ENCODE measurements at places on chromosomes 12 and 14.

- no peak for DNase-seq
Measured at GRCh38 chr14:73381380-73382013, 76.8 kb downstream of the NUMB start.

DNA sequence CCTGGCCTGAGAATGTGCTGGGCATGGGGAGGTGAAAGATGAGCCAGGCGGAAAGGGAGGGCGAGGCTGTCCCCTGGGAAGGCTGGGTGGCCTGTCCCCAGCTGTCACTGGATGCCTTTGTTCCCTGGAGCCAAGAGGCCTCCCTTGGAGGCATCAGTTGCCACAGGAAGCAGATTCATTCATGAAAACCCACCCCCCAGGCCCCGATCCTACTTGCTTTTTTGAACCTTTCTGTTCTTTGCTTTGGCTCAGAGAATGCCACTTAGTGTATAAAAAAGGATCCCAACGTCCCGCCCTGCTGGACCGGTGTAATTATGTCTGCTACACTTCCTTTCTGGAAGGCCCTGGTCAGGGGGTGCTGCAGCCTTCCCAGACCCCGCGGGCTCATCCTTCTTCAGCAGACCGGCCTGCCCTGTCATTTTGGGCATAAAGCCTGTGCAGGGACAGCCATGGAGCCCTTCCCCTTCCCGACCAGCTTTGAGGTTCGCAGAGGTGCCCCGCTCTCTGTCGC is 220.2 kb downstream of the SLC41A2 start:
- DNase-seq: peak; percentile 39

DNA sequence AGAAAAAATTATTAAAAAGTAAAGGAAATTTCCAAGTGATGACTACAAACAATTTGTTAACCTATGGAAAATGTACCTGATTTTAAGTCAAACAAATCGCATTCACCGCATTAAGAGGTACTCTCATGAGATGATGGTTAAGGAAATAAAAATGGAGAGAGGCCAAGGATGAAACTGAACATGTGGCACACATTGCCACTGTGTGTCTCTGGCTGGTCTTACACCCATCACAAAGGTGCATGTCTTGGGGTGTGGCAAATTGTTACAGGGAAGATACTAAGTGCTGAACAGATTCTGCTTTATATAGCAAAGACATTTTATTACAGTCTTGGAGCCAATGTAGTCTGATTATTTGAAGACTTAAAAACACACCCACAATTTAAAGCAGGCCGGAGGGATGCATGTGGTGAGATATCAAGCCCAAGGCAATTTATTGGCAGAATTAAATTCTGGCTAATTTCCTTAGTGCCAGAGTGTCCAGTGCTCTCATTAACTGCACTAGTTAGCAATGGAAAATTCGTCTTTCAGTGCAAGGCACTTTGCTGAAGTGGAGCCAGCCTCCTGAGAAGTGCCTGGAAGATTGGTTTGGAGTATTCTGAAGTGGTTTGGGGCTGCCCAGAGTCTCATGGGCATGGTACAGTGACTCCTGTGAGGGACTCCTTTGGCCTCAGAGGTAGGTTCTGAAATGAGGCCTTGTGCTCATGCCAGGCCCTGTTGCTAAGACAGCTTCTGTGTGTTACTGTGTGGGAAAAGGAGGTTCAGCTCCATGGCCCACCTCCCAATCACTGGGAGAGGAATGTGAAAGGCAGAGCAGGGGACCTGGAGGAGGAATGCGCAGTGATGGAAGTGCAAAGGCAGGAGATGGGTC is 166.9 kb downstream of the BRMS1L start:
- no peak for DNase-seq

DNA sequence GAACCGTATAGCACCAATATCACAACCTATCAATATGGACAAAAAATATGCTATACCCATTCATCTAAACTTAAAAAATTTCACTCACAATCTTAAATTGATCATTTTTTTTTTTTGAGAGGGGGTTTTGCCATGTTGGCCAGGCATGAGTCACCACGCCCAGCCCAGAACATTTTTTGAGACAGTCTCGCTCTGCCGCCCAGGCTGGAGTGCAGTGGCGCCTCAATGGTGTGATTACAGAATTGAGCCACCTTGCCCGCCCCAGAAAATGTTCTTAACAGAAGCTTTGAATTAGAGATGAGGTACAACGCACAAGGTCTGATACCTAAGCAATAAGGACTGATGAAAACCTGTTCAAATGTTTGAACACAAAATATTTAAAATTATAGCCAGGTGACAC is 15.8 kb upstream of the ATP5F1B start:
- no peak for DNase-seq

DNA sequence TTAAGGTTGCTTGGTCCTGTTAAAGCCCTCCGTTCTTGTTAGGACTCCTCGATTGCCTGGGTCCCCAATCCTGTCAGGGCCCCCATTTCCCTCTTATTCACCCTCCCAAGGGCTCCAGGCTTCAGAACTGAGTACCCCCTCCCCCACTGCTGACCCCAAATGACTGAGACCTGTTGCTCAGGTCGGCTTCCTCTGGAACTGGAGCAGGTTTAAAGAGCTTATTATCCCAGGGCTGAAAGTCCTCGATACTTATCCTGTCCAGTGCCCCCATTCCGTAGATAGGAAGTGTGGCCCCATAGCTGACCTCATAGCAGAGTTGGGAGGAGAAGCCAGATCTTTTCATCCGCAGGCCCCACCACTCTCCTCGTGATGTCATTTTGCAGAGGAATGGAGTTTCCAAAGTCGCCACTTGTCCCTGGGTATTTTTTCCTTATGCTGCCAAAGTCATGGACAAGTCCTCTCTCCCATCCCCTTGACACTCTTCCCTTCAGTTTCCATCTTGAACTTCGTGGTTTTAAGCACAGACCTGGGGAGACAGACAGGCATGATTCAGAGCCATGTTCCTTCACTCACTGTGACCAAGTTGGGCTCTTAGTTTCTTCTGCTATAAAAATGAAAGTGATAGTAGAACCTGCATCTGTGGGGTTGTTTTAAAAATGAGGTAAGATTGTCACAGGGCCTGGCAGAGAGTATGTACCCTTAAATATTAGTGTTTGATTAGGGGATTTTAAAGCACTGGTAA is 1.2 kb downstream of the USP30 start:
- DNase-seq: no peak

DNA sequence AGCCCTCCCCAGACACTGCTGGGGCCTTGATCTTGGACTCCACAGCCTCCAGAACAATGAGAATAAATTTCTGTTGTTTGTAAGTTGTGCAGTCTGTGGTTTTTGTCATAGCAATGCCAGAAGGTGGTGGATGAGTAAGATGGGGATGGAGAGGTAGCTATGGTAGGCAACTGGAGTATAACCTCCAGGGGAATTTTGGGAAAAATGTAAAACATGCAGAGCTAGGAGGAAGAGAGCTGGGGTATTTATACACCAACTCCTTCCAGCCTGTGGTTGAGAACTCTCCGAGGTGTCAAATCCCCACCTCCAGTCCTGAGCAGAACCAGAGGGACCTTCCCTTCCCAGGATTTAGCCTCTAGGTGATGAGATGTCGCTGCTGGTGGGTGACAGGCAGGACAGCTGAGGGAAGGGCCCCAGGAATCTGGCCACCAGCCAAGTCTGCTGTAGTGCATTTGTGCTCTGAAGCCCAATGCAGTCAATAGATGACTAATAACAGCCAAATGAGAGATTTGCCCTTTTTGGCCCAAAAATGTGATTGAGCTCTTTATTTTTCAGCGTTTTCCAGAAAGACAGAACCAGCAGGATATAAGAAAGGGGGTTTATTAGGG is 19.1 kb upstream of the CEP170B start:
- DNase-seq: no peak

- peak; percentile 84 for DNase-seq
Measured at GRCh38 chr12:119902084-119902509, 25.0 kb upstream of the CIT start.

DNA sequence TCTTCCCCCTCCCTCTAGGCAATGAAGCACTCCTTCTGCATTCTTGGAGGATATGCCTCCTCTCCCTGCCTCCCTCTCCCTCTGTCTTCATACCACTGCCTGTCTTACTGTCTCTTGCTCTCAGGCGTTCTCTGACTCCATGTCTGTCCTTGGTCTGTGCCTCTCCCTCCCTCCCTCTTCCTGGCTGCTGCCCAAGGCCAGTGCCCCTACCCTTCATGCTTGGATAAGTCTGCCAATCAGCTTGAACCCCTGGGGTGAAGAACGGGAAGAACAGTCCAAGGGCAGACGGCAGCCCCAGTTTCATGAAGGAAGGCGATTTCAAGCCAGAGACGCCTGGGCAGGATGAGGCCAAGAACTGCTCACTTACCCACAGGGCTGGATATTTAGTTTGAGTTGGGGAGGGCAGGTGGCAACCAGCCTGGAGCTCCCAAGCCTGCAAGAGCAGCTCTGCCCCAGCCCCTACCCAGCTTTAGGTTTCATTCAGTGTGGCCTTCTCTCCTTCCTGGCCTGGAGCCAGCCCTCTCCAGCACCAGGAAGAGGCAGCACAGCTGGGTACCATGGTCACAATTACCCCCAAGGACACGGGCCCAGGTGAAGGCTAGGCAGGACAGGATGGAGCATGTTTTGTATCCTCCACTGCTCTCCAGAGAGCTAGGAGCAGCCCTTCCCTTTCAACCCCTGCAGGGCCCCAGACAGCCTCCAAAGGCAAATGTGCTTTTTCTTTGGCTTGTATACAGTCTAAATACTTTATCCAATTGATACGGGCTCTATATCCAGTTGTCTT is 35.8 kb upstream of the LTBP2 start:
- DNase-seq: peak; percentile 14

DNA sequence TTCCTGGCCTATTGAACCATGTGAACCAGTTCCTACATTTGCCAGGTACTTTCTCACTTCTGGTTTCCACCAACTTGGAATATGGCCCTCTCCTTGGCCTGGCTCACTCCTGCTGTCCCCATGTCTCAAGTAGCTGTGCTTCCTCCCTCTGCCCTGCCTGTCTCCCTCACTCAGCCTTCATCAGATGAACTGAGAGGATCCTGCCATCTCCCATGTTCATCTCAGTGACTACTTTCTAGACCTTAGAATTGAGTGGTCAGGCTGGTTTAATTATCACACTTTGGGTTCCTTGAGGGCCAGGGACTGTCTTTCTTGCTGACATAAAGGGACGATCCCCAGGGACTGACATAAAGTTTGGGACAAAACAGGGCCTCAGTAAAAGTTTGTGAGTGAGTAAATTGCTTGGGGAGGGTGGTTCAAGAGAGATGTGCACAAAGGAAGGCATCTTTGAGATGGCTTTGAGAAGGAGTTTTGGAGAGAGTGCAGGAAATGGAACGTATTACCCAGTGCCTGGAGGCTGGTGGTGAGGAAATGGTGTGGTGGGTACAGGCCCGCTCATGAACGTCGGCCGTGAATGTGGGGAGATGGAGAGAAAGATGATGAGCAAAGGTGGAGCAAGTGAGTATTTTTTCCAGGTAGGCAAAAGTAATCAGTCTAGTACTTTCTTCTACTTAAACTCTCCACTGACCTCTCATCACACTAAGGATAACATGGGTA is 20.8 kb downstream of the DYRK2 start:
- DNase-seq: no peak

- DNase-seq: no peak
Measured at GRCh38 chr14:50018201-50018932, 98.0 kb downstream of the VCPKMT start.

- DNase-seq: peak; percentile 91
Measured at GRCh38 chr12:113479590-113480335, 8.1 kb upstream of the LHX5 start.

- DNase-seq: no peak
Measured at GRCh38 chr12:4829793-4830162, 79.9 kb upstream of the KCNA1 start.

GRCh38 chr12:130954544-130954831 is 781 bp downstream of the ADGRD1 start:
- DNase-seq: no peak

- DNase-seq: no peak
Measured at GRCh38 chr14:65414961-65415589, 2.5 kb downstream of the FUT8 start.

DNA sequence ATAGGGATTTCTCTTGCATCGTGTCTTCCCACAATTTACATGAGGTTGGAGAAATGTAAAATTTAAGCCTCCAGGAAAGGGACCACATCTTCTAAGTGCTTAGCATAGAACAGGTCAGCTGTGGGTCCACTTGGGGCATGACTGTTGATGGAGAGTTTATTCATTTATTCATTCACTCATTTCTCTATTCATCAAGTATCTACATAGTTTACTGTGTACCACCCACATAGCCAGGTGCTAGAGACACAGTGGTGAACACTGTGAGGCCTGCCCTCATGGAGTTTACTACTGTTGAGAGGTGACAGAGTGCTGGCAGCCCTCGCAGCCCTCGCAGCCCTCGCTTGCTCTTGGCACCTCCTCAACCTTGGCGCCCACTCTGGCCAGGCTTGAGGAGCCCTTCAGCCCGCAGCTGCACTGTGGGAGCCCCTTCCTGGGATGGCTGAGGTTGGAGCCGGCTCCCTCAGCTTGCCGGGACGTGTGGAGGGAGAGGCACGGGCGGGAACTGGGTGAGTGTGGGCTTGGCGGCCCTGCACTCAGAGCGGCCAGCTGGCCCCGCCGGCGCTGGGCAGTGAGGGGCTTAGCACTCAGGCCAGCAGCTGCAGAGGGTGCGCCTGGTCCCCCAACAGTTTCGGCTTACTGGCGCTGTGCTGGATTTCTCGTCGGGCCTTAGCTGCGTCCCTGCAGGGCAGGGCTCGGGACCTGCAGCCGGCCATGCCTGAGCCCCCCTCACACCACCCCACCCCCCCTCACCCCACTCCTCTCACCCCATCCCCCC is 1.7 kb upstream of the JPH4 start:
- no peak for DNase-seq

DNA sequence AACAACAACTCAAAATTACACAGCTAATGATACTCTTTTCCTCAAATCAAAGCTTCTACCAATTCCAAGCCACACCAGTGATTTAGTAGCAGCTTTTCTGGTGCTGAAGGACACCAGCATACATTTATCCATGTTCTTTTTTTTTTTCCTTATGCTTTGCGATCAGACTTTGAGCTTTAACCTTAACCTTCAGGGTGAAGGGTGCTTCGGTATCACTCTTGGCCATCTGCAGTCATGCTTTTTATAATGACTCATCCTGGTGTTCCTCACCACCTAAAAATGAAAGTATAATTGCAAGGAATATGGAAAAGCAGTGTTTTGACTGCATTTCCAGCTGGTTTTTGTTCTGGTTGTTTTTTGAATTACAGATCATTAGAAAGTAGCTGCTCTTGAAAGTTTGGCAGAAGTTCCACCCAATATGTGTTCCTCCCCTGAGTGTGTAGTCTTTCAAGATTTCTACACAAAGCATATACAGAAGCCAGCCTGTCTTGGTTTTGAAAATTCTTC is 1.3 kb upstream of the SLC41A2 start:
- no peak for DNase-seq

DNA sequence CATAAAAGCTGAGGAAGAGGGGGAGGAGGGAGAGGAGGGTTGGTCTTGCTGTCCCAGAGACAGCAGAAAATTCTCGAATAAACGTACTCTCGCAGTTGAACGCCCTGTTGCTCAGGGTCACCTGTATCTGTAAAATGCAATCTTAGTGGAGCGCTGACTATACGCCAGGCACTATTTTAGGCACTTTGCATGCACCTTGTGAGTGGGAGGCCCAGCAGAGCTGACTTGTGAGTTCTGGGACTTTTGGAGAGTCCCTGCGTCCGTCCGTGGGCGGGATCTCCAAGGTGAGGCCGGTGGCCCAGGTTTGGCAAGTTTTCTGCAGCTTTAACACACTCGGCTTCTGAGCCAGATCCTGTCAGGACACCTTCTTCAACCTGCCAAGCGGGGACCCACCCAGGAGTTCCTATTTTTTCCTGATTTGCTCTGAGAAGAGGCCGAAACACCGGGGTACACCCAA is 32.5 kb upstream of the PLEKHG6 start:
- DNase-seq: peak; percentile 63

Data from ELF-1 (cell line).